ENCODE measurements at places on chromosomes 7 and 10. TPM values are rescaled to one million over a fixed set of nuclear protein-coding genes. Genes with fewer than 3 reads are reported as not detected.

GRCh38 chr7:131595699-131596098 is 39.3 kb upstream of the PODXL start:
- no peak for DNase-seq

CYP26C1 gene
- 0.05 TPM for total RNA-seq

DNA sequence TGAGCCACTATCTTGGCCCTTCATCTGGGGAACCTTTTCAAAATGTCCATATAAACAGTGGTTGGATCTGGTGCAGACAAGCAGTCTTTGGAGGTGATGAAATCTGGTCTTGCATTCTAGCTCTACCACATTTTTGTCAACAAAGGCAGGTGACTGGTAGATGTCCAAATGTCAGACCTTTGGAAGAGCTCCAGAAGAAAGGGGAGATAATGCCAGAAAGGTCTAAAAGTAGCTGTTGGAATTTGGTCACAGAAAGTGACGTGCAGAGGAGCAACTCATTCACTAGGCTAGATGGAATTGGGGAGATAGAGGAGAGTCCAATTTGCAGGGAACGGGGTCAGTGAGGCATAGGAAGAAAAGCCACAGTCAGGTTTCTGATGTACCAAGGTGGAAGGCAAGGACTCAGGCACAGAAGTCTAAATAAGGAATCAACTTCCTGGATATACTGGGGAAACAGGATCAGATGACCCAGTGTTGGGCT is 36.4 kb upstream of the WAC start:
- DNase-seq: no peak

DNA sequence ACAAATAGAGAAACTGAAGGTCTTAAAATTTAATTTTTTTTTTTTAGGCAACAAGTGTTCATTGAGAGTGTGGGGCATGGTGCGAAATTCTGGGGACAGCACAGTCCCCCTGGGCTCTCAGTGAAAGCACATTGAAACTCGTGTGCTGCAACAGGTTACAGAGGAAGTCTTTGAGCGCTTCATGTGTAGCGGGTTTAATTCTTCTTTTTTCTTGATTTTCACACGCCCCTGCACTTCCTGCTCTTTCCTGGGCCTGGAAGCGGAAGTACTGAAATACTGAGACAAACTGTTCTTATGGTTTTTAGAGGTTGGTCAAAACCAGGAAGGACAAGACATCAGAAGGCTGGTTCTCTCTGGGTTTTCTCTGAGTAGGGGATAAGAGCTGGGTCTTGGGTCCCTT is 203.5 kb downstream of the PTEN start:
- DNase-seq: no peak

UNCX gene
- total RNA-seq: not detected

NEBL gene
- total RNA-seq: 623 TPM

- DNase-seq: no peak
Observed at GRCh38 chr7:91512958-91513357, 248.7 kb downstream of the FZD1 start.

DNA sequence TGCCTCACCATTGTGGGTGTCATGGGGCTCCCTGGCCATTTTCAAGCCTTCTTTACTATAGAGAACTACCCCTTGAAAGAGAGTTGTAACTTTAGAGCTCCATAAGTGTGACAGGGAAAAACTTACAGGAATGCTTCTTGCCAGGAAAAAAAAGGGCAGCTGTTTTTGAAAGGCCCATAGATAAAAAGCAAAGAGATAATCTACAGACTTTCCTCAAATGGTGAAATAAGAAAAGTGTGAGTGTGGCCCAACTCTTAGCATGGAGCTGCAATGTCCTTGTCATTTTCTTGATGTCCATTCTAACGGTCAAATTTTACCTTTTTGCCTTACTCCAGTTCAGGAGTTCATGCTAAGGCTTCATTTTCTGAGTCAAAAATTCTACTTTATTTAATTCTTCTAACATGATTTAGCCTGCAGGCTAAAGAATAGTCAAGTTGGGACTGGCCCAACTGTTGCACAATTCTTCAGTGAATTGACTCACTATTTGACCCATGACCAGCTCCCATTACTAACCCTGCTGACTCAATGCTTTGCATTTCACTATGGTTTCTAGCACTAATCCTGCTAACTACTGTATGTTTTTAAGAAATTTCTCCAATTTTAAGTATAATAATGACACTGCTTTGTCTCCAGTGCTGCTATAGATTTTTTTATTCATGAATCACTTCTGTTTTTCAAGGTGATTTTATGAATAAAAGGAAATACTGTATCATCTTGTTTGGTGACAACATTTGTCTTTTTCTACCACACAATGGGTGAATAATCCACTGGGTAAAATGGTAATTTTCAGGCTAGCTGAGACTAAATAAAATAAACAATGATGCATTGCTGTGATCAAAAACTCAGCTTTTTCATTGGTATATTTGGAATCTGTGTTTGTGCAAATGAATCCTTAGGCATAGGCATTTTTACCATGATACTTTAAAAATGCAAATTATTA is 41.4 kb upstream of the SGCE start:
- no peak for DNase-seq

PLEKHS1 gene
- not detected for total RNA-seq

- peak; percentile 73 for DNase-seq
Observed at GRCh38 chr7:5429253-5429856, 5.7 kb upstream of the TNRC18 start.

DNA sequence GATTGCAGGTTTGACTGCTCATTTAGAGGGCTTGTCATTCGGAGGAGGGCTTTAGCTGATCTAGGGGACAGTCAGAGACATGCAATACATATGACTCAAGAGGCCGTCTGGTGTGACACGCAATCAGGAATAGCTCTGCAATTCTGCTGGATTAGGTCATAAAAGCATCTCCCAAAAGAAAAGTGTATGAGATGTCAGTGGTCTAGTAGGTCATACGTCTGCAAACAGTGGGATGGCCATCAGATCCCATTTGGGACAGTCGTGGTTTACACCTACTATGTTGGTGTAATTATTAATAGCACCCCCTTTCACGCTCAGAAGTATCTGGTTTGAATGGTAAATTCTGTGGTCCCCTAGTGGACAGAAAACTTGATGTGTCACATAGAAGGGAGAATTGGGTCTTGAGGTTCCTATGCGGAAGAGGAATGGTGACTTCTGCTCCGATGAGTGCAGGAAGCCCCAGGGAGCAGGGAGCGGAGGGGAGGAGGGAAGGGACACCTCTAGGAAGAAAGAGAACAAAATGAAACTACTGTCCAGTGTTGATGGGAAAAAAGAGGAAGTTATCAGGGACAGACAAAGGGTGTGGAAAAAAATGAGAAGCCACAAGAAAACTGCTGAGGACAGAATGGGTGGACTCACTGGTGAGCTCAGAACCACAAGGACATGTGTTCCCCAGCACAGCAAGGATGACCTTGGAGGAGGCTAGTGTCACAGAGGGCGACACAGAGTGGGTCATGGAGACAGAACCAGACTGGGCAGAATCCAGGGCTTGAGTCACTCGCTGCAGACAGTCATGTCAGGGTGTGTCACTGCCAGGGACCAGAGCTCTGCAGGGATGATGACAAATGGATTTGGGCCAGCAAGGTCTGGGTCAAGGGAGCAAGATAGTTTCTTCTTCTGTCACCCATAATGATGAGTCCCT is 59.9 kb downstream of the MAP3K8 start:
- peak; percentile 60 for DNase-seq

DNA sequence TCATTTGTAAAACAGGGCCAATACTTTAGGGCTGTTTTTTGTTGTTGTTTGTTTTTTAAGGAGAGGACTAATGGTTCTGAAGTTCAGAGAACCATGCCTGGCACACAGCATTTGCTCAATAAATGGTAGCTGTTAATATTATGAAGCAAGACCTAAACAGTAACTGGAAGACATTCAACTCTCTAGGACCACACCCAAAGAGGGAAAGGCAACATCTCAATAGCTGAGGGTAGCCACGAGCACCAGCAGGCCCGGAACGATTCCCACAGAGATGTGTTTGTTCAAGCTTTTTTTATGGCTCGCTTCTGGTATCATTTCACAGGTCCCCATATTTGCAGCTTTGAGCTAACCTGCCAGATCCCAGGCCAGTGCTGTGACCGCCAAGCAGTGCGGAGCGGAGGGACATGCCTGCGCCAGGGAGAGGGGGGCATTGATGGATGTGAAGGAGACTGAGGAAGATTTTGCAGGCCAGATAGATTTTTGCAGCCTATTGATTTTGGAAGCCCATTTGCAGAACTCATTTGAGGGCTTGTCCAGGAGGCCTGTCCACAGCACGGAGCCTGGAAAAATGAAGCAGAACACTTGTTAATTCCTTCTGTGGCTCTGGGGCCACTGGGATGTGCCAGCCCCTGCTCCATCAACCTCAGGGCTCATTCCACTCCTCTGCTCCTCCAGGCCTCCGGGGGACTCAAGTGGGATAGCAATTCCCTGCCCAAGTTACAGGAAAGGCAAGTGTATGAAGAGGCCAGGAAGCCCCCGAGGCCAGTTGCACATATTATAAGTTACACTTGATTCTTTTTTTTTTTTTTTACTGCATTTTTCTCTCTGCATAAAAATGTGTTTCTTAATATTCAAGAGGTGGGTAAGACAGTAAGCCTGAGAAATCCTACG is 57.3 kb upstream of the FGFR2 start:
- DNase-seq: no peak

DNA sequence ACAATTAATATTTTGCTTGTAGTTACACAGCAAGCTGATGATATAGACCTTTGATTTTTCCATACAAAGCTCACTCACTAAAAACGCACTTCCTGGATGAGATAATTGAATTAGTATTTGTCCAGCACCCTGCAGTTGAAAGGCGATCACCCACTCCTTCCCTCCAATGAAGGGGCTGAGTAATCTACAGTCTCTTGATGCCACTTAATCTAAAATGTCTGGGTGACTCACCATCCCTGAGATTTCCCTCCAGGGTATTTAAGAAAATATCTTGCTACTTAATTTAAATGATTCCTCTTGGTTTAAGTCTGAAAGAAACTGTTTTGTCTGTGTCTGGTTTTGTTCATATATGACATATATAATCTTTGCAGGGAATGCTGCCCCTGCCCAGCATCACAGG is 515.3 kb downstream of the GRID1 start:
- no peak for DNase-seq

GRCh38 chr10:14611968-14612693 is 162.6 kb downstream of the FAM107B start:
- DNase-seq: no peak

TMEM178B gene
- 35.4 TPM for total RNA-seq

GRCh38 chr10:95728526-95728925 is 27.4 kb upstream of the ENTPD1 start:
- no peak for DNase-seq

SLC13A4 gene
- total RNA-seq: not detected

DNA sequence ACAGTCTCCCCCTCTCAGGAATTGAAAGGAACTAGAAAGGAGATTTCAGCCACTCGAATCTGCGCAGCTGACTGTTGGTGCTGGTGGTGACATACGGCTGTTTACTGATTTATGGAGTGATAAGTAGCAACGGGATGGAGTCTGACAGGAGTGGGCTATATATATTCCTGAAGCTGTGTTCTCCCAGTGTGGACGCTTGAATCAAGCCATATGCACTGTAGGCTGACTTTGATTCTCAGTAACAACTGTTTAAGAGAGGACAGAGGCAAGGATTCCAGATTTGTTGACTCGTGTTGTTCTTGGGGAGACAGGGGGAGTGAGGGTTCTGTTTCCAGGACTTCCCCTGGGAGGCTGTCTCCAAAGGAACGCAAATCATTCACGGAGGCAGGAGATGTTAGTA is 260.1 kb upstream of the AUTS2 start:
- no peak for DNase-seq

DNA sequence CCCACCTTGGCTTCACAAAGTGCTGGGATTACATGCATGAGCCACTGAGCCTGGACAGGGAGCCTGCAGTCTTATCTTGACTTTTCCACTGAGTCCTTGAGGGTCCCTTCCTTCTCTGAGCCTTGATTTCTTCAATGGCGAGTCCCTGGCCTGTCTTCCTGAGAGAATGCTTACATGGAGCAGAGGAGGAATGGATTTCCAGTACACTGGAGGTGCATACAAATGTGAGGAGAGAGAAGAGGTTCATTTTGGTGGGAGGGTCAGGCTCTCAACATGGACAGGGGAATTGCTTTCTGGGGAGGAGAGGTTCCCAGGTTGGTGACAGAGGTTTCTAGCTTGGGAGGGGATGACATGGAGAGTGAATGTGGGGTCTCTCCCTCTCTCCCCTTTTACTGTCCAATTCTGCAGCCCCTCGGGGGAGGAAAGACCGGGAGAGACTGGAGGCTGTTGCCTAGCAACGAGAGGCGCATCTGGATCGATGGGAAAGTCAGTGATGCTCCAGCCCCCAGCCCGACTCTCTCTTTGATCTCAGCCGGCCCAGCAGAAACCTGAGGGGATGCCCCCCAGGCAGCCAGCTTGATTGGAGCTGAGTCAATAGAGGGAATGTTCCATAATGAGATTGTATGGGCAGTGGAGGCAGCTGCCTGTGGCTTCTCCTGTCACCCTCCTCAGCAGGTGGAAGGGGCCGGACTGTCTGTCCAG is 14.8 kb downstream of the SRRM3 start:
- no peak for DNase-seq

GRCh38 chr10:22365233-22365632 is 19.9 kb downstream of the SPAG6 start:
- DNase-seq: no peak

DNA sequence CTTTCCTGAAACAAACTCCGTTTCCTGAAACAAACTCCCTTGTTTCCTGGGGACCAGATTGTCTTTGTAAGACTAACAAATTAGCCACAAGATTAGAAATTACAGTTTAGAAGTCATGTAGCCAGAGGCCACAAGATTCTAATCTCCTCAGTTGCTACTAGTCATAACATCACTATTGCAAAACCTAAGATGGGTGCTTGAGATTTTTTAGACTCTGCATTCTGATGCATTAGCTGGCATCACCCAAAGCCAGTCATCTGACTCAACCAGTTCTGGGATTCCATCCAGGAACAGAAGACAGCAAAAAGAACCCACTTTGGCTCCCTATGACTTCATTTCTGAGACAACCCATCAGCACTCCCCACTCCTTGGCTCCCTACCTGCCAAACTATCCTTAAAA is 367.9 kb upstream of the MBL2 start:
- no peak for DNase-seq

OR6V1 gene
- total RNA-seq: not detected

MRPL32 gene
- total RNA-seq: 60.6 TPM

DNA sequence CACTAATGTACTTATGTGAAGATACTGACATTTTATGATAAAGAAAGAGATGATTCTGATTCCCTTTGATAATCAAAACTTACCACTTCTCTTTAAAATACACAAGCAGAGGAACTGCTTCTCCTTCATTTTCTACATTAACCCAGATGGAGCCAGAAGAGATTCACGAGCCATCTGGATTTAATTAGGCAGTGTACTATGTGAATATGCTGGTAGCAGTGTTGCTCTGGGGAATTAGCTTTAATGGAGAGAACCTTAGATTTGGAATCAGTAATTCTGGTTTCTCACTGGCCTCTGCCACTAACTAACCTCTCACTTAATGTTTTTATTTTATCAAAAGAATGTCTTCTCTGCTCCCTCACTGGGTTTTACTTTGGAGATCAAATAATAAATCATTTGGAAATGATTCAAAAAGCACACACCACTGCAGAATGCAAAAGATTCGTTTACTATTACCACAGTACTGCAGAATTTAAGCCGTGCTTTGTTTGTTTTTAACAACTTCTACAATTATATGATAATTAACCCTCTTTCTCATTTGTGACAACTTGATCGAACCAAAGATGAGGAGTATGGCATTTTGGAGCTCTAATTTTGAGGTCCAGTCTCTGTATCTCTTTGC is 77.5 kb upstream of the PHYHIPL start:
- no peak for DNase-seq

- DNase-seq: no peak
Observed at GRCh38 chr7:27112955-27113949, 10.8 kb upstream of the HOXA2 start.

All from Right ventricle myocardium superior (tissue), 1 donor.